ENCODE measurements at places on chromosomes 1 and 21. TPM values are rescaled to one million over a fixed set of nuclear protein-coding genes. Genes with fewer than 3 reads are reported as not detected.
A peak's percentile ranks its signal among the peaks of the same experiment; 100 is the strongest.

Gene PTGER3
- total RNA-seq, result under 0.01 TPM

DNA sequence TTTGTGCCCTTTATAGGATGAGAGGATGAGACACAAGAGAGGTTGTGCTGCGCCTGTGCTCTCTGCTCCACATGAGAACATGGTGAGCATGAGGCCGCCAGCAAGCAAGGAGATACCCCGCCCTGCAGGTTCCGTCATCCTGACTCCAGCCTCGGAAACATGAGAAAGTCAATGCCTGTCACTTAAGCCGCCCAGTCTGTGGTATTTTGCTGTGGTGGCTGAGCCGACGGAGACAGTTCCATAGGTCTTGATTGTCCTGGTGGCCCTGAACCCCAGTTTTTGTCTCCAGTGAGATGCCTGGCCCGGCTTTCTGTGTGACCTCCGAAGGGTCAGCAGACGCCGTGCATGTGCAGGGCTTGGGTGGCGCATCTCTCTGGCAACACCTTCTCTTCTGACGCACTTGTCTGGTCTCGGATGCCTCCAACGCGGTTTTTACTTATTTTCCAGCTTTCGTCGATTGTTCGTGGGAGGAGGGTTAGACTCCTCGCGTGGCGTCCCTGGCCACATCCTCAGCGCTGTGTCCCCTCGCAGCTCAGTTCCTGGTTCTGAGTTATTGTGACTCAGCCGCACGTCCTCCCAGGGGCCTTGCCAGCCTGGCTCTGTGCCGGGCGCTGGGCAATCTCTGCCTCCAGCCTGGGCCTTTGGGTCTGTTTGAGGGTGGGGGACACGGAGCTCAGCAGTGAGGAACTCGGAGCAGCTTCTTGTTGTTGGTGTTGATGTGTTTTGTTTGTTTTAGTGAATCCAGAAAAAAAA is 70.0 kb downstream of the FAAP20 start:
- no peak for DNase-seq

Gene GUCA2A
- total RNA-seq, result not detected

DNA sequence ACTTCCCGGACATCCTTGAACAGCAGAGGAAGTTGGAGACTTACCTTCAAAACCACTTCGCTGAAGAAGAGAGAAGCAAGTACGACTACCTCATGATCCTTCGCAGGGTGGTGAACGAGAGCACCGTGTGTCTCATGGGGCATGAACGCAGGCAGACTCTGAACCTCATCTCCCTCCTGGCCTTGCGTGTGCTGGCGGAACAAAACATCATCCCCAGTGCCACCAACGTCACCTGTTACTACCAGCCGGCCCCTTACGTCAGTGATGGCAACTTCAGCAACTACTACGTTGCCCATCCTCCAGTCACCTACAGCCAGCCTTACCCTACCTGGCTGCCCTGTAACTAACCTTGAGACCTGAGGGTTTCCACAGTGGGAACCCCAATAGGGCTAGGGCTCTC is 17.9 kb downstream of the TENT5C start:
- no peak for DNase-seq

Gene DENND4B
- 5.7 TPM for total RNA-seq

GRCh38 chr1:203158960-203159665 is 16.5 kb downstream of the MYBPH start:
- no peak for DNase-seq

DNA sequence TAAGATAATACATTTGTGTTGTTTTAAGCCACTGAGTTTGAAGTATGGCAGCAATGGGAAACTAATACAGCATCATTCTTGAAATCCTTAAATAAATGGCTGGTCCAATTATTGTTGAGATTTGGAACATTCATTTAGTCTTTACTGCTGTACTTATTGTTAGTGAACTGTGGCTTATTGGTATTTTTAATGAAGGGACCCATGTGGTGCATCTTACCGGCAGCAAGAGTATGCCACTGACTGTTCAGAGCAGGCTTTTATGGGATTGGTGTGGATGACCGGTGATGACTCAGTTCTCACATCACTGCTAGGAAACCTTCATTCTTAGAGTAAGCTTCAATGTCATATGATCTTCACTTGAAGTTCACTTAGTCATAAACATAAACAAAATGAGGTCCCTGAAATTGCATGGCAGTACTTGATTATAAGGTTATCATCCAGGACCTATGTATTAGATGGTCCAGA is 31.5 kb downstream of the PRKAA2 start:
- no peak for DNase-seq

GRCh38 chr1:81073580-81073979 is 727.2 kb upstream of the ADGRL2 start:
- no peak for DNase-seq

DNA sequence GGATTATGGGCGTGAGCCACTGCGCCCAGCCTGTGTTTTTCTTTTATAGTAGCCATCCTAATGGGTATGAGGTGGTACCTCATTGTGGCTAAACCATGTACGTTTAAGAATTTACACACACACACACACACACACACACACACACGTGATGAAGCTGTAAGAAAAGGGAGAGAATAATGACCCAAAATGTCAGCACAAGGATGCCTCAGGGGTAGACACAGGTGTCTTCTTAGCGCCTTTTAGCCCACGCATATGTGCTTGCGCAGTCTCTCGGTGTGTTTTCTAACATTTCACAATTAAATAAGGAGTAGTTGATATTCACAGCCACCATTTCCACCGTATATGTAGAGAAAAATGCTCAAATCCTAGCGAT is 782 bp upstream of the PFKL start:
- DNase-seq, result no peak

DNA sequence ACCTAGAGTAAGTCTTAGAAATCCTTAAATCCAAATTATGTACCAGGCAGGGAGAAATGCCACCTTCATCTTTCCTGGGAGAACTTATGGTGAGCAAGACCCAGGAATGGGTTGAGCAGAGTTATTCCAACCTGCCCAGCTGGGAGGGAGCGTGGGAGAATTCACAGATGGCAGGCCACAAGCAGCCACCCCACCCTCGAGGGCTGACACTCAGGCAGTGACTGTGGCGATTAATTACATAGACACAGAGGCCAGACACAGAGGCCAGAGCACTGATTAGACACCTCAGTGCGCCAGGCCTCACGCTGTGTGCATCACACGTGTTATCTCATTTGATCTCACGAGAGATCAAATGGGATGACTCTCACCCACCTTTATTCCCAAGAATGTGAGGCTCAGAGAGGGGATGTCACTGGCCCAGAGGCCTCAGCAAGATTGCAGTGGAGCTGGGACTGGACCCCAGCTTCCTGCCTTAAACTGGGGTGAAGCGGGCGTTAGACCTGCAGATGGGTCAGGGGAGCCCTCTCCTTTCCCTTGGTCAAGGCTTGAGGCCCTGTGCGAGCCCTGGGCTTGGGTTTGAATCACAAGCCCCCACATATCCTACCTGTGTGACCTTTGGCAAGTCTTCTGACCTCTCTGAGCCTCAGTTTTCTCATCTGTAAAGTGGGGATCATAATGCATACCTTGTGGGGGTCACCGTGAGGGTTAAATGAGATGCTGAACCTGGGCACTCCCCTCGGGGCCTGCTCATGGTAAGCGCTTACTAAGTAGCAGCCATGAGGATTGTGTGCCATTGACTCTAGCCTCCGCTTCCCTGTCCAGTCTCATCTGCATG is 28.8 kb upstream of the PADI4 start:
- no peak for DNase-seq

GRCh38 chr1:94530373-94530878 is 11.1 kb downstream of the F3 start:
- DNase-seq, result no peak

Gene FNDC5
- total RNA-seq, result 0.44 TPM

- no peak for DNase-seq
Observed at GRCh38 chr1:202835548-202836072, 24.9 kb downstream of the PCAT6 start.

Gene CNIH3
- 1.8 TPM for total RNA-seq

Gene ATAD3C
- total RNA-seq, result under 0.01 TPM

Gene PRKAA2
- total RNA-seq, result 4.0 TPM

- peak; percentile 90 for DNase-seq
Observed at GRCh38 chr1:10339815-10340214, 59.0 kb upstream of the PGD start.

DNA sequence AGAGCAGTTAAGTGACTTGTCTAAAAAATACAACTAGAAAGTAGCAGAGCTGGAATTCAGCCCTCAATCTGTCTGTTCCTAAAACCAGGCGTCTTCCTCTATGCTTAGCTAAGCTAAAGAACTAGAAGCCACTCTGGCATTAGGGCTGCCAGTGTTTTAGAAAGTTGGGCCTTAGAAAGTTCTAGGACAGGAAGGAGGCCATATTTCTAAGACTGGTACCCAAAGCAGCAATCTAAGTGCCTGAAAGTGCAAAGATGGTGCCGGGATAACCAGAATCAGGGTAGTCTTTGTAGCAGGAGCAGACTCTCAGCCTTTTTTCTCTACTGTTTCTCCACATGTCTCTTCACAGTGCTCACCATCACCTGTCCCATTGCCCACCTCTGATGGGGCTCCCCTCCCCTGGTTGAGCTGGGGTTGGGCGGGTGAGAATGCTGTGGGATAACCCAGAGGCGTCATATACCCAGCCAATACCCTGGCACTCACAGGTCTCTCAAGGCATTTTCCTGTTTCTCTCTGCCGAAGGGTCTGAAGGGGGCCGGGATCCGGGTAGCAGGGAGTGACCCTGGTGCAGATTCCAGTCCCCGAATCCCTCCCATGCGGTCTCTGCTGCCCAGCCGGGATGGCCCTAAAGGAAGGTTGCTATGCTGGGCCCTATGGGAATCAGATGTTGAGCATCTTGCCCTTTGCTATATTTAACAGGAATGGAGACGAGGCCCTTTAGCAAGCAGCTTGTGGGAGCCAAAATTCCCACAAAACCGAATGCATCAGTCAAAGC is 1.1 kb upstream of the RCSD1 start:
- no peak for DNase-seq

DNA sequence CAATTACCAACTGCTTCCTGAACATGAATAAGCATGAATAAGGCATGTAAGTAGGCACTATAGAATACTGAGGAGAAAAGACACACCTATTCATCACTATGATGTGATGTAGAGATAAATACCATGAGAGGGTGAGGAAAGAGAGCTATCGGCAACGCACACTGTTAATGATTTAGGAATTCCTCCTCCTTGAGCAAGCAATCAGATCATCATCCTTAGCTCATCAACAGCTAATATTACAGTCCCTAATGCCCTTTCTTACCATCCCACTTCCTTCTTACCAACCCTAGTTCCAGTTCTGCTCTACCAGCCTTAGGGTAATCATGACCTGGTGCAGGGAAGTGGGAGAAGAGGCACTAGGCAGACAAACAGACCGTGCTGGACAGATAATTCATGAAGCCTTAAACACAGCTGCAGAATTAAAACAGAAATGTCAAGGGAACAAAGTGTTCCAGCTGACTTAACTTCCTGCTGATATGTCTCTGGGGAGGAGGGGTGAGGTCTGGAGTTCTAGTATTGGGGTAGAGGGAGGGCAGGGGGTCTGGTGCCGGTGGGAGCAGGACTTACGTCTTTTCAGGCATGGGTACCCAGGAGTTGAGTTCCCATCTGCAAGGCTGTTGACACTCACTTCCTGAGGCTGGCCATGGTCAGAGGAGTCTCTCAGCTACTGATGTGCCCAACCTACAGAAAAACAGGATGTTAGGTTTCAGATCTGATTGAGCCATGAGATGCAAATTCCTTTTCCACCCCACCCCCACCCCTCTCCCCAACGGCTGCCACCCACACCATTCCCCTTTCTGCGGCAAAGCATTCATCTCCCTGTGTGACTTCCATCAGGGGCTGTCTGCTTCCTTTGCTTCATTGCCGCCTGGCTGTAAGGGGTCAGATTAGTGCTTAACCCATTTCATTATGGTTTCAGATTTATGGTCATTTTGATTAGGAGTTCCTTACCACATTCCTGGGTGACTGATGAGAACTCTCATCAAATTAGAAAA is 12.6 kb upstream of the RCSD1 start:
- peak; percentile 68 for DNase-seq
